ENCODE measurements at places on chromosomes 7 and 10.

- peak; percentile 69 for DNase-seq
Measured at GRCh38 chr10:74081192-74081803, 69.3 kb downstream of the AP3M1 start.

DNA sequence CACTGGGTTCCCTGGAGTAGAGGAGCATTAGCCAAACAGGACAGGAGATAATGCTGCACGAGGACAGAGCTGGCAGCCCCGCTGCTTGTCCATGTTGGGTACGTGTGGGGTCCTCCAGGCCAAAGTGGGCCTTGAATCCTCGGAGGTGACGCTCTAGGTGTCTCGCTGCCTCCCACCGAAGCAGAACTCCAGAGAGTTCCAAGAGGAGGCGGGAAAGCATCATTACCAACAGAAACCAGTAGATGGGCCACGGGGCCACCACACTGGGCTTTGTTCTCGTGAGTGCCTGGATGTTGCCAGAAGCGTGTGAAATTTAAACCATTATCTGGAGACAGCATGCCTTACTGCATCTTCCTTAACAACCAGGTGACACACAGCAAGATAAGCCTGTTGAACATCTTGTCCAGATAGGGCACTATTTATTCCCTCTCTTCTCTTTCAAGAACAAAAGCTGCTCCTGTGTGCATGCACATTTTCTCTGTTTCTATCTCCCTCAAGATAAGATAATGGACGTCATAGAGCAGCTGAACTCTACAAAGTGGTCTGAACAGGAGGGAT is 56.8 kb downstream of the TNS3 start:
- DNase-seq = no peak

DNA sequence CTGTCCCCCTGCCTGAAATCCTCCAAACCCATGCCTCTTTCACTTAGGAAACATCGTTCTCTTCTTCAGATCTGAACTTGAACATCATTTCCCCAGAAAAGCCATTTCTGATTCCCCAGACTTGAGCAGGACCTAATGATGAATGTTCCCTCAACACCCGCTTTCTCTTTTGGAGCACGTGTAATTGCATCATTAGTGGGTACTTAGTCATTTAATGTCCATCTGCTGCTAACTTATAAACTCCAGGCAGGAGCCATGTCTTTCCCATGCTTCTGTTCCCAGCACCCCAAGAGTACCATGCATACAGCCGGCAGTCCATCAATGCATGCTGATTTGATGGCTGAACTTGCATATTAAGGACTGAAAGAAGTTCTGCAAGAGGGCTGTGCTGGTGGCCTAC is 36.5 kb upstream of the ECHDC3 start:
- peak; percentile 79 for DNase-seq

DNA sequence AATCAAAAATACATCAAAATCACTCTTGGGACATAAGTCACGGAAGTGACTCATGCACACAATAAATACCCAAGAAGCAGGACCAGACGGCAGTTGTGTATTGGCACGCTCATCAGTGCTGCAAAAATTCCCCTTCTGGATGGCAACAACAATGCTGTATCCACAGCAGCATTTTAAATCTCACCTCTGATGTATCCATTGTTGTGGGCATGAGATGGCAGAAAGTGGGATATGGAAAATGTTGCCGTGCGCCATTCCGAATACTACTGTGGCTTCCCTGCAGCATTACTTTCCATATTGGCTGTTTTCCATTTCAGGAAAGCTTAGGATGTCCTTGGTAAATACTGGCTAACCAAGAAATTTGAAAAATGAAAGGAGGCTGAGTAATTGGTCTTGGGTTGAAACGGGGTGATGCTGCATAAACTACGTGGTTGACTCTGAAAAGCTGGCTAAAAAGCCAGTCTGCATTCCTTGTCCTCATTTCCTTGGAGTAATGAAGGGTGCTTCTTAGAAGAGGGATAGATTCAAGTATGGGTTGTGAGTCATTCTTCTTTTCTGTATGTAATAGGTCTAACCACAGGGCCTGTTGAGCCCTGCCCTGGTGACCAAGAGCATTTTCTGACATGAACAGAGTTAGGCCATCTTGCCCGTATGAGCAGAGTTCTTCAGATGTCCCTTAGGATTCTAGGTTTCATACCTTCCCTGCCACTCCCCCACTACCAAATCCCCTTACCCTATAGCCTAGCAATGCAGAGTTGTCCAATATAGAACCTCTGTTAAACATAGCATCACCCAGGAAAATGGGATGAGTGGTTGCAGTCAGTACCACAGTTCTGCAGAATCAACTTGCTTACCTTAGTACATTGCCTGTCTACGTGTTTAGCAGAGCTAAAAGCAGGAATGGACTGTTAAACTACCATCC is 36.3 kb upstream of the TOMM7 start:
- peak; percentile 35 for DNase-seq

DNA sequence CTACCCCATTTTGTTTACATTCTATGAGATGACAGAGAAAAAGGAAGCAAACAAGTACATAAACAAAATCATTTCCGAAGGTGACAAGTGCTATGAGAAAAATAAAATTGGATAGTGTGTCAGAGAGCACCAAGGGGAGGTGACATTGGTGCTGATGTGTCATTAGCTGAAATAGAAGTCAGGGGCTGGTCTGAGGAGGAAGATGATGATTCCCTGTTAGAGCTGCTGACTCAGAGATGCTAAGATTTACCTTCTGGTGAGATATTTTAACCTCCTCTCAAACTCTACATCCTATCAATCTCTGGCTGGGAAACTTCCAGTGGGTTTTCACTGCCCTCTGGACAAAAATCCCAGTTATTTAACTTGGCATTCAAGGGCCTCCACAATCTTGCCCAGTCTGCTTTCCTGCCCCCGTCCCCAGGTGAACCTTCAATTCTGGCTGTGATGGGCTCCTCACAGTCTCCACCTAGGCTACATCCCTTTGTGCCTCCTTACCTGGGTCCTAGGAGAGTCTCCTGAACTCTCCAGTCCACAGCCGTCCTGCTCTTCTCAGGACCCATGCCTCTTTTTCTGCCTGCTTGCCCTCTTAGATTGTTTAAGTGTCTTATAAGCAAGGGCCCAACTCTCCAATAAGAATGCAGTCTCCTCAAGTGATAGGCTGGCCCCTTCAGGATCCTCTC is 26.6 kb downstream of the DUSP5 start:
- DNase-seq = no peak

- peak; percentile 57 for DNase-seq
Measured at GRCh38 chr10:67783606-67784294, 54.2 kb downstream of the DNAJC12 start.

GRCh38 chr7:26369593-26369992 is 77.9 kb downstream of the SNX10 start:
- DNase-seq = peak; percentile 67

- DNase-seq = no peak
Measured at GRCh38 chr10:121216295-121216694, 365.1 kb downstream of the WDR11 start.

DNA sequence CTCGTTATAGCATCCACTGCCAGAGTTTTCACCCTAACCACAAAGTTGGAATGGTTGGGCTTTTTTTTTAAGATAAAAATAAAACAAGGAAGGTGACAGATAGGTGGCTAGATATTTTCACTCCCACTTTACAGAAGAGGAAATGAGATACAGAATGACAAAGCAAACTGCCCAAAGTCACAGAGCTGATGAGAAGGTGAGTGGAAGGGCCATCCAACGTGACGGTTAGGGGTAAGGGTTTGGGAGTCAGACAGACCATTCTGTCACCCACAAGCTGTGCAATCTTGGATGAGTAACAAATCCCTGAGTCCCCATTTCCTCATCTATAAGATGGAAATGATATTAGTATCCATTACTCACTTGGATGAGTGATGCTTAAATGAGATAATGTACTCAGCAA is 106.9 kb upstream of the PDLIM1 start:
- peak; percentile 83 for DNase-seq

DNA sequence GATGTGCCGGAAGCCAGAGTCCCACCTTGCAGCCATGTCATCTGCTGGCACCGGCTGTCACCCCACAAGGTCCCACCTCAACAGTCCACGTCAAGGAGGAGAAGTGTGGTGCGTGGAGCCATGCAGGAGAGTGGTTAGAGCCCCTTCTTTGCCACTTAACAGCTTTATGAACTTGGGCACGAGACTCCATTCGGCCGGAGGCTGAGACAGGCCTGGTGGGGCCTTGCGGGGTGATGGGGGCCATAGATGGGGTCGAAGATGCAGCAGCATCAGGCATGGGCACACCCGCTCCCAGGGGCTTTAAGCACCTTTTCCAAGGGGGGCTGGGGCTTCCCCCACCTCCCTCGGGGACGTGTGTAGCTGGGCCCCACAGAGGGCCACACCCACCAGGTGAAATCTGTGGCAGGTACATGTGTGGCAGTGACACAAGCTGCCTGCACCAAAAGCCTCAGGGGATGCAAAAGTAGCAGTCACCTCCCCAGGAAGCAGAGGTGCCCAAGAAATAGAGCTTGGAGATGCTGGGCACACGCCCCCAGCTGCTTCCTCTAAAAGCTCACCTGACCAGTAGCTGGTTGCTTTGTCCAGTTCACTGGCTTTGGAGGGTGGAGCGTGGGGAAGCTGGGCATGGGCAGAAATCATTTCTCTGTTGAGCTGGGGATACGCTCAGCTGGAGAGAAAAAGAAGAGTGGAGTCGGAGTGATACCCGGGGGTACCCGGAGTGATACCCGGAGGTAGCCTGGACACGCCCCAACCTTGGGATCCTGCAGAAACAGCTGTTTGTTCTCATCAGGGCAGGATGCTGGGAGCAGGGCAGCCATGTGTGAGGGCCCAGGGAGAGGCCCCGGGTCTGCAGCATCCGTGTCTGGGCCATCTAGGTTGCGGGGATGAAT is 199.8 kb downstream of the EBF3 start:
- no peak for DNase-seq

GRCh38 chr10:63666836-63667383 is 145.7 kb downstream of the REEP3 start:
- peak; percentile 55 for DNase-seq
